Mammary epithelial cell (primary cell): ENCODE measurements at places on chromosomes 6 and 20.

DNA sequence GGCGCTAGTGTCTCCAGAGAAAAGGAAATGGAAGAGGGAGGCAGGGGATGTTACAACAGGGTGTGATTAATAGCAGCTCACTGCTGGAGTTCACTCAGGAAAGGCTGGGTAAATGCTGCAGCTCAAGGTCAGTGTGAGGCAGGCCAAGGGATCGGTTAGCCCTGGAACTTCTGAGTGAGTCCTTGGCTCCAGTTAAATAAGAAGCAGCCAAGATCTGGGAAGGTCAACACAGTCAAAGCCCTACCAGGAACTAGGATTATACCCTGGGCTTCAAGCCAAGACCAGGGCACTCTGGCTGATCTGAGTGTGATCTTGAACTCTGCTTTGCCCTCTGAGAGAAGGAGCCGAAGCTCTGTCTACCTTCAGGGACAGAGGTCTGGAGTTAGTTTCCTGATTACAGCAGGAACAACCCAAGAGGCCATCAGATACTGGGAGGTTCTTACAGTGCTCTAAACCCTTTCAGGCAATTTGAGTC is 44.3 kb downstream of the TPD52L1 start:
- peak; percentile 45 for DNase-seq

- DNase-seq = no peak
These were observed 8.8 kb upstream of the OPN5 start for GRCh38 chr6:47773005-47773404.

GRCh38 chr6:4041480-4041879 is 37.5 kb downstream of the FAM217A start:
- no peak for DNase-seq

GRCh38 chr6:35635601-35636597 is 52.8 kb downstream of the FKBP5 start:
- no peak for DNase-seq

- no peak for DNase-seq
These were observed 211.1 kb upstream of the KCNQ5 start for GRCh38 chr6:72410769-72411168.

DNA sequence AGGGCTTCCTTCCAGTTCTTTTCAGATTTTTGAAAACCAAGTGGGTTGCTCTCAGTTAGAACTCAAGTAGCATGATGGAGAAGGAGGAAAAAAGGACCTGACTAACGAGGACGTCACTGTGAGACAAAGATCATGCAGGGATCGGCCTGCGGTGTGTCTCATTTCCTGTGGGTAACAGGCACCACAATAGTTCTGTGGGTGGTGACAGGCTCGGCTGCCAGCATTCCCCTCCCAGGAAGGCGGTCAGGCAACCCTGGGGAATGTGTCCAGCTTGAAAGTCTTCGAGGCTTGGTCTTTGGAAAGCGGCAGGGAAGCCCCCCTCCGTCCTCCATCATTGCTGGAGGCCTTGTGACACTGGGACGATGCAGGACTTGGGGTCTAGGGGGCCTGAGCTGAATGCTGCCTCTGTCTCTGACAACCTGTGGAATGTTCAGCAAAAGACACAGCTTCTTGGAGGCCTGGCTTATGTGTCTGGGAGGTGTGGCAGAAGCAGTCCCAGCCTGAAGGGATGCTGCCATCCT is 121.0 kb downstream of the BCAS1 start:
- peak; percentile 92 for DNase-seq

- DNase-seq = no peak
These were observed 32.2 kb upstream of the CHD6 start for GRCh38 chr20:41650231-41650948.

DNA sequence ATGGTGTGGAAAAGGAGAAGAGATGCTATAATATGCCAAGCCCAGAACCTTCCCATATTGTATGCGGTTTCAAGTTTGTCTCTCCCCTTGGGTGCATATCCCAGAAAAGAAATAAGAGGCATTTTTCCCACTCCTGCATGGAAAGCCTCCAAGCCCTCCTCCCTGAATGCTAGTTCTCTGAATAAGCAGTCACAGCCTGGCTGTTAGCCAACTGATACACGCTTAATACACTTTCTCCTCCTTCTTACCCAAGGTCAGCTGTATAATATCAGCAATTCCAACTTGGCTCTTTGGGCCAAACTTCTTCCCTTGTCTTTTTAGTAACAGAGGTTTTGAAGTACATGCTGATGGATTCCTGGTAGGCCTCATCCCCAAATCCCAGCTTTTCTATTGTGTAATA is 440.1 kb downstream of the EPHA7 start:
- DNase-seq = no peak

DNA sequence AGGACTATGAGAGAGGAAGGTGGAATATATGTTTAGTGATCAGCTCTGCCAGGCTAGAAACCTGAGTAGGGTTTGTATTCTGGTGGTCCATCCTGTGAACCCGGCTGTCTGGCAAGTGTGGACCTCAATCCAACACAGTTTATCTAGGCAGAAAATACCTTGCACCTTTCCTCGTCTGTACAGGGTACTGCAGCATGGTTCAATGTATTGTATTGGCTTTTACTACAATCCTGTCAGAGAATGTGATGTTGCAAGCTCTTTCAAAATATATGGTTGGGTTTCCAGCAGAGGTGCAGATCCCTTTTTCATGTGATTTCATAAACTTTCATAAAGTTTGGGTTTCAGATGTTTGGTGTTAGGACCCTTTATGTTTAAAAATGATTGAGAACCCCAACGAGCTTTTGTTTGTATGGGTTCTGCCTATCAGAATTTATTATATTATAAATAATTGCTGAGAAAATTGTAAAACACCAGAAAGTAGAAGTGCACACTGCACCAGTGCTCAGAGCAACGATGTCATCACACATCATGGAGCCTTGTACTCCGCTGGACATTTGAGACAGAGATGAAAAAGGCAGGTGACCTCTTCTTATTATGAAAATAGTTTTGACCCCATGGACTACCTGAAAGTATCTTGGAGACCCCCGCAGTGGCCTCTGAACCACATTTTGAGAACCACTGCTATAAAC is 106.6 kb downstream of the RTN4IP1 start:
- no peak for DNase-seq

GRCh38 chr6:41943456-41943855 is 1.8 kb upstream of the CCND3 start:
- no peak for DNase-seq

- no peak for DNase-seq
These were observed 624 bp upstream of the NPEPL1 start for GRCh38 chr20:58691773-58692578.

GRCh38 chr6:33077908-33078307 is 2.1 kb downstream of the HLA-DPB1 start:
- no peak for DNase-seq

DNA sequence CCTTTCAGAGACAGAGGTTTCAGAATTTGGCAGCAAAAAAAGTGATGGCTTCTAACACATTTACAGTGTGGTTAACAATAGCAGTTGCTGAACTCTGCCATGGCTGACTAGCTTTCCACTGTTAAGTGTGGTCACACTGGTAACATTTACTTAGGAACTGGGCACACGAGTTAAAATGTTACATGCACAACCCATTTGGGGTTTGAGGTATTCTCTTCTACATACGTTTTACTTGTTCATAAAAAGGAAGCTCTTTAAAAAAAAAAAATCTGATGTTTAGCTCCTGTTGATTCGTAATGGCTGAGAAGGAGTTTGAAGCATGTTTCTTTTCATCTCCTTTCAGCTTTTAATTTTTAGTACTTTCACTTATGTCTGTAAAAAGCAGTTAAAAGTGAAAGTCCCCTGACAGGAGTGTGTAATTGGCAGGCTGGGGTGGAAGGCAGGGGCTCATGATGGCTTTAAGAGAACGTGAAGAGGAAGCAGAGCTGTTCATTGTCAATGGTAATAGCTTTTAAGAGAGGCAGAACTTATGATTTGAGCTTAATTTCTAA is 245.9 kb downstream of the FARS2 start:
- DNase-seq = no peak

DNA sequence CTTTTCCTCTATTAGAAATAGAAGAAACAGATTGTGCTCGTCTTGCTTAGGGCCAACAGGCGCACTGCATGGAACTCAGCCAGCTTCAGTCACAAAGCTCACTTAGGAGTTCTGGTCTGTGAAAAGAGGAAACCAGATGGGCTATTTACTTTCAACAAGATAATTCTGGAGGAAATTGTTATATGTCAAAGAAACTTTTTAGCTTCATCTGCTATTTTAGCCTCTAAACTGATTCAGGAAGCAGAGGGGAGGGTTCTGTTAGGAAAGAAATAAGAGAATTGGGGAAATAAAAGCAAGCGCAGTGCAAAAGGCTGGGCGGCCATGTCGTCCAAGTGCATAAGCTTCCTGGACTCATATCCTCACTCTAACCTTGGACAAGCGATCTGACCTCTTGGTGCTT is 21.3 kb downstream of the PRKN start:
- DNase-seq = no peak

DNA sequence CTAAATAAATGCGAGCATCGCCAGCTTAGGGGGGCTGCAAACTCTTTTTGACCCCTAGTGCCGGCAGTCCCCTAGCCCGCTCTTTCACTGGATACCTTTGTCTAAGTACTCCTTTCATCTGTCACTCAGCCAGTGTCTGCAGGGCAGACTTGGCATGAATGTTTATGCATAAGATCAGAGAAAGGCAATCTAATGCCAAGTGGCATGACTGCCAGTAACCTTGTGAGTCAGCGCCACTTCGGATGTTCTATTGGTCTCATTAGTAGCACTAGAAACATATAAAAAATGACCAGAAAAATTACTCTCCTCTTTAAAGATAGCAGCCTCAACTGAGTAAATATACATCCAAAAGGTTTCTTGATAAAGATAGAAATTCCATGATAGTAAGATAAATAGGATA is 192.2 kb downstream of the TBC1D32 start:
- peak; percentile 2 for DNase-seq

- DNase-seq = no peak
These were observed 156.0 kb downstream of the CCDC170 start for GRCh38 chr6:151649835-151650234.

DNA sequence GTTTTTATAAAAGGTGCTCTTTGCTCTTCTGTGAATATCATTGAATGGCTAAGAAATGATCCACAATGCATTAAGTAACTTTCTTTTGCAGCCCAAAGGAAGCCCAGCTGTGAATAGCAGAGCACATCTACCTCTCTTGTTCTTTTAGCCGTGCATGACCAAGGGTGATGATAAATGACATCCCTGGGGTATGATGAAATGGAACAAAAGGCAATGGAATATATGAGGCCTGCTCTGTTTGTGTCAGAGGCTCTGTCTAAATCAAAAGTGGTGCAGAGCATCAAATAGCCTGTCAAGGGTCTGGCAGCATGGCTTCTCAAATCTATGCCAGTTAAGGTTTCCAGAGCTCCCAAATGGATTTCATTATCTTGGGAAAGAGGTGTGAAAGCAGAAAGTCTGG is 362.6 kb upstream of the RNF217 start:
- no peak for DNase-seq

- DNase-seq = no peak
These were observed 17.7 kb upstream of the PDE7B start for GRCh38 chr6:135833771-135834170.

DNA sequence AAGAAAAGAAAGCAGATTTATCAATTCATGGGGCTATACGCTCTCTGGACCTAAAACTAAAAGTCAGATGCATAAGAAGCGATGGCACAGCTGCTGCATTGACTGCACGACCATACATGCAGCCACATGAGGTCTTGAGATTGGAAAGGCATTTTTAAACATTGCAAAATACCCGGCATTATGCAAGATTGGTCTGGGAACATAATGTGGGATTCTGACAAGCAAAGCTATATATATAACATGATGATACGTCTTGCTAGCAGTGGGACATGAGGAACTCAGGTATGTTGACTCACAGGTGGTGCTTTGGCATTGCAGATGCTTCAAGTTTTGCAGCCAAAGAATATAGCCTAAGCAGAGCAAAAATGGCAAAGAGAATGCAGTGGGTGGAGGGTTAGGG is 55.1 kb downstream of the SAMD3 start:
- DNase-seq = peak; percentile 79

DNA sequence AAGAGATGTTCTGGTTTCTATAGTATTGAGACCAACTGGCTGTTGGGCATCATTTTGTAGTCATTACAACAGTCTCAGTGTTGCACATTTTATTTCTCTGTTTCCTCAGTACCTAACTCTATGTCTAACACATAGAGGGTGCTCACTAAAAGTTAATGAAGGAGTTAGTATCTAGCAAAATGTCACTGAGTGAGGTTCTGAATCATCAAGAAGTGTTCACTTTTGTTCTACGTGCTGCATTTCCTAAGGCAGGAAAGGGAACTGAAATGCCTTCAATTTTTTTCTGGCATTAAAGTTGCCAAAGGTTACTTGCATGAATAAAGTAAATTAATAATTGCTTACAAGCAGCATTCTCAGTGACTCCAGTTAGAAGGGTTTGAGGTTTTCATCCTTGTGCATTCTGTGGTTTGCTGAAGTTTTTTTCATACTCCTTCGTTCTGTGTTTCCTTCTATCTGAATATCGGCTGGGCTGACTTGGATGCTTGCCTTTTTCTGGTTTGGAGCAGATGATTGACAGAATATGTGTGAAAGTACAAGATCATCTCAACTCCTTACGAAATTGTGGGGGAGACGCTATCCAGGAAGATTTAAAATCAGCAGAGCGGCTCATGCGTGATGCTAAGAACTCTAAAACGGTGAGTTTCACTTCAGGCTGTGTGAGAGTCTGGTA is 114.5 kb upstream of the SCGN start:
- DNase-seq = no peak

- DNase-seq = peak; percentile 49
These were observed 695.0 kb downstream of the COL12A1 start for GRCh38 chr6:74510878-74511277.

DNA sequence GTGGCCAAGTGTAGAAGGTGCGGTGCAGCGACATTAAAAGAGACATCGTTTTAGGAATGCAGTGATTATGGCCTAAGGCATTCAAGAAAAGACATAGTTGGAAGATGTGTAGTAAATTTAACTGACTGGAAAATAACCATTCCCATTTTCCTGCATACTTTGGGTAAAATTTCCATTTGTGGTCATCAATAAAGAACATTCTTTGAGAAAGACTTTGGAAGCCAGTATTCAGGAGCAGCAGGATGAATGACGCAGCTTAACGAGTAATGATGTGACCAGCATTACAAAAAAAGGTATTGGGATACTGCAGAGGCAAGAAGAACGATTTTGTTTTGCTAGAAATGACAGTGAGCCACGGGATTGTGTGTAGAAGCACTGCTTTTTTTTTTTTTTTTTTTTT is 7.0 kb upstream of the RWDD1 start:
- no peak for DNase-seq

- peak; percentile 6 for DNase-seq
These were observed 98.1 kb upstream of the AKAP12 start for GRCh38 chr6:151141685-151142084.

DNA sequence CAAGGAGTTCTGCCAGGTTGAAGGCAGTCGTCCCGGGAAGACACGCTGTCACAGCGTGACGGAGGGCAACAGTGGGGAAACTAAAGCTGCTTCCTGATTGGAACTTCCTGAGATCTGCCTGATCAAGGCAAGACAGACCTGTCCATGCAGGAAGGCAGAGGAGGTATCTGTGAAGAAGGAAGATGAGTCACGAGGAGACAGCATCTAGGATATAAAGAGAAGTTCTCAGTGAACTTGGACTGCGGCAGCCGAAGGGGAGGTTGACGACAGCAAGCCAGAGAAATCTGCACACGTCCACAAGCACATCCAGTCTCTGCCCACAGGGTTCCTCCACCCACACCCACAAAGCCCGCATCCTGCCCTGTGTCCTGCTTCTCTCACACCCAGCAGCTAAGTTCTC is 38.6 kb downstream of the PREP start:
- DNase-seq = peak; percentile 97
